ENCODE measurements at places on chromosomes 3 and 15.

DNA sequence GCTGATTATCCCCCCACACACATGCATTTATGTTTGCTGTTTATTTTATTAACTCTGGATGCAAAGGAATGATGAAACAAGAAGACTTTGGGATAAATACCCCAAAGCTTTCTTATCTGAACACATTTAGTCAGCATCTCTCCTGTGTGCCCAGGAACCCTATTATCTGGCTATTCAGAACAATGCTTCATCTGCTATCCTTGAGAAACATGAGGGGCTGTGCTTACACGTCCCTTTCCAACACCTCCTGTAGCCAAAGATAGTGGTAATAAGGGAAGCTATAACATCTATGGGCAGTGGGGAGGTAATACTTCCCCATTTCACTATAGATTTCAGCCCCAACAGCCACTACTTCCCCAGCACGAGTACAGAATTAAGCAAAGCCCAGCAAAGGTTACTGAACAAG is 94.7 kb downstream of the SSR3 start:
- no peak for DNase-seq

GRCh38 chr15:101255615-101256241 is 3.9 kb upstream of the CHSY1 start:
- no peak for DNase-seq

DNA sequence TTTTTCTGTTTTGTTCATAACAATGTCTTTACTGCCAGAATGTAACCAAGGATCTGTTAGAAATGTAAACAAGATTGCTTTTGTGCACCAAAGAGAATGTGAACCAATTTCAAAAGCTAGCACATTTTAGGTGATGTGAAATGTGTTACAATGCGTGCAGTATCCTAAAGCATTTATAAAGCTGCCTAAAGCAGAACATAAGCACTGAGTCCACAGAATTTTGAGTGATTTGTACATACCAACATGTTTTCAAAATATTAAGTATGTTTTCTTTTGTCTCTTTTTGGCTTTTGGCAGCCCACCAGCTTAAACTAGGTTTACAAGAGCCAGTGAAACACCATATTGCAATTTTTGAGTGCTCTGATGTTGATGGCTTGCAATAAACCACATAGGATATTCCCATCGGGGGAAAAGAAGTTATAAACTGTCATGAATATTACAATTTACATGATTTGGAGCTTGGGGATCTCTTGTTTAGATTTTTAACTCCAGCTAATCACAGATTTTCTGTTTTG is 364.0 kb downstream of the ZIC1 start:
- no peak for DNase-seq

DNA sequence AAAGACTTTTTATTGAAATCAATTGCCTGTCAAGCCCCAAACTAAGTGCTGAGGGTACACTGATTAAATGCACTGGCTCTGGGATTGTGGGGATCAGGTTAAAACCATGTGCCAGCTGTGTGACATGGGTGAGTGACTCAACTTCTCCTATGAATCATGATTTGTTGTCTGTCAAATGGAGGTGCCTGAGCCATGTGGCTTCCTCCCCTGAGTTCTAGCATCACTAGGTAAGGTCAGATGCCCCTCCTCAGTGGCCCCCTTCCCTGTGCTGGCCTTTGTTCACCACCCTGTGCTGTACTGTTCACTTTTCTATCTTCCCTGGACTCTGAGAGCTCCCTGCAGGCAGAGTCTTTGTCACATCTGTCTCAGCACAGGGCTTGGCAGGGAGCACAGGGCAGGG is 43.6 kb upstream of the ATP2B2 start:
- DNase-seq, result no peak

- DNase-seq, result no peak
Measured at GRCh38 chr3:189490749-189491148, 140.4 kb upstream of the TP63 start.

- DNase-seq, result no peak
Measured at GRCh38 chr3:12782172-12782815, 14.2 kb upstream of the CAND2 start.

DNA sequence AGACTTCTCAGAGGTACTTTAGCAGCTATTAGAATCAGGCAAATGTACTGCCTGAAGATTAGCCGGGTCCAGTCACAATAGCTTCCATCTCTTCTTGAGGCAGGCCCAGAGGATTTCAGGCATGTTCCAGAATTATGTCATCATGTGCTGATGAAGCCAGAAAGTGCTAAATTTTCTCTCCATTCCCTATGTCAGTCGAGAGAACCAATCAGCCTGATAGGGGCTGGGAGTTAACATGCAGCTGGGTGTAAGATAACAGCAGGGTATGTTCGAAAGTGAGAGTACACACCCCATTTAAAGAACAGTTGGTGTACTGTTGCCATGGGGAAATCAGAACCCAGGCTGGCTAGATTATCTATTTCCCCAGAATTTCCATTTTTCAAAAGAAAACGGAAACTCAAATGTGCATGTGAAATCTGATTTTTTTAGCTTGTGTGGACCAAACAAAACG is 48.7 kb downstream of the MYH15 start:
- DNase-seq, result no peak

GRCh38 chr3:15896500-15896899 is 98.7 kb upstream of the ANKRD28 start:
- no peak for DNase-seq

GRCh38 chr3:100008081-100008698 is 106.1 kb downstream of the FILIP1L start:
- DNase-seq, result no peak

DNA sequence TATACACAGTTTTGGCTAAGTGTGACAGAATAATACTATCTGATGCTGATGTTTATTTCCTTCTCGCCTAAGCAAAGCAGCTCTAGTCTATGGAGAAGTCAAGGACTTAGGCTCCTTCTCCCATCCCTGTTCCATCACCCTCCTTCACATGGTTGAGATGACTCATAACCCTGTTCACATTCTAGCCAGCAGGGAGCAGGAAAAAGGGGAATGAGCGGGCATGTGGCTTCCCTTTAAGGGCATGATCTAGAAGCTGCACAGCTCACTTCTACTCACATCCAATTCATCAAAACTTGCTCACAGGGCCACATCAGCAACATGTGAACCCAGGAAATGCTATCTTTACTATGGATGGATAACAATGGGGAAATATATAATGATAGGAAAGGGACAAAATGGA is 40.9 kb downstream of the CBLB start:
- no peak for DNase-seq

DNA sequence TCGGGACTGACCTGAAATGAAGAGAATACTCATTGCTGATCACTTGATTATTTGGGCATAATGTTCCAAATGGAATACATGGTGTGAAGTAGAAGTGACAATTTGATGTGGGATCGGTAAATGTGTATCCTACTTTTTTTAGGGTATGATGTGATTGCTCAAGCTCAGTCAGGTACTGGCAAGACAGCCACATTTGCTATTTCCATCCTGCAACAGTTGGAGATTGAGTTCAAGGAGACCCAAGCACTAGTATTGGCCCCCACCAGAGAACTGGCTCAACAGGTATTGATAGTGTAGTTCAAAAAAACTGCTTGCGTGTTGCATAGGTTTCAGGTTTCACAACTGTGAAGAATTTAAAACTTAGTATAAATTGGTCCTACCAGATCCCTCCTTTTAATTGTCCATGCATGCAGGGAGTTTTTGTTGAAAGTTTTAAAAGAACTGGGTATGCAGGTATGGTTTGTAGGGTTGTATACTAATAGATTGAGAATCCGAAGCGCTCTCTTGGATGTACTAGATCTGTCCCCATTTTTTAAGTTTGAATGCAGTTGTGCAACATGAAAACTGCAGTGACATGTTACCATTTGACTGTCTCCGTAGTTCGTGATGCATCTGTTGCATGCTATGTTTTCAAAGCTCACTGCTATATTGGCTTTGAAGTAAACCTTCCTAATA is 1.6 kb downstream of the EIF4A2 start:
- no peak for DNase-seq

DNA sequence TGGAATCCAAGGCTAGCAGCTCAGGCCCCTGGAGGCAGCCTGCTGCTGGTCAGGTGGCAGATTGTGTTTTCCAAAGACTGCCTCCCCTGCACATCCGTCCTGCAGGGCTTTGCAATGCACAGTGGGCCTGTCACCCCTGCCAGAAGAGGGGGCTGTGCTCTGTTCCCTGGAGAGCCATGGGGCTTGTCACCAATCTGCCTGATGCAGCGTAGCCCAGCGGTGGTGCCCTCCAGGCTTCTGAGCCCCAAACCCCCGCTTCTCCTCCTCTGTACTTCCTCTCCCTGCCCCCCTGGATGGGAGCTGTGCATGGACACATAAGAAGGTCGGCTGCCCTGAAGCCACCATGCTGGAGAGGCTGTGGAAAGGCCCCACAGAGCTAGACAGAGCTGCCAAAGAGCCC is 10.0 kb upstream of the PLXNA1 start:
- DNase-seq, result no peak

GRCh38 chr15:99707473-99708270 is 25.6 kb downstream of the LYSMD4 start:
- DNase-seq, result no peak

GRCh38 chr15:68555679-68556037 is 23.1 kb upstream of the CORO2B start:
- DNase-seq, result no peak

DNA sequence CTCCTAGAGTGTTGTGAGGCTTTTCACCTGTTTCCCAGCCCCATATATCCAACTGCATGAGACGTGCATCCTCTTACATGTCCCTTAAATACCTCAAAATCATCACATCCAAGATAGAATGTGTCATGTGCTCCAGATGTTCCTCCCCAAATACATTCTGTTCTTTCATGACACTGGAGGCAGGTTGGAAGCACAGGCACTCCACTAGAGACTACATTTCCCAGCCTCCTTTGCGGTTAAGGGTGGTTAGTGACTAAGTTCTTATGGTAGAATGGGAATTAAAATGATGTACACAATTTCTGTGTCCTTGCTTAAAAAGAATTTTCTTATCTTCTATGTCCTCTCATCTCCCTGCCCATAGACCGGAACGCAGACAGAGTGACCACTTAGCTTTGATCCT is 34.3 kb downstream of the TMEM40 start:
- DNase-seq, result no peak

GRCh38 chr15:63491979-63492378 is 12.4 kb upstream of the USP3 start:
- DNase-seq, result no peak

DNA sequence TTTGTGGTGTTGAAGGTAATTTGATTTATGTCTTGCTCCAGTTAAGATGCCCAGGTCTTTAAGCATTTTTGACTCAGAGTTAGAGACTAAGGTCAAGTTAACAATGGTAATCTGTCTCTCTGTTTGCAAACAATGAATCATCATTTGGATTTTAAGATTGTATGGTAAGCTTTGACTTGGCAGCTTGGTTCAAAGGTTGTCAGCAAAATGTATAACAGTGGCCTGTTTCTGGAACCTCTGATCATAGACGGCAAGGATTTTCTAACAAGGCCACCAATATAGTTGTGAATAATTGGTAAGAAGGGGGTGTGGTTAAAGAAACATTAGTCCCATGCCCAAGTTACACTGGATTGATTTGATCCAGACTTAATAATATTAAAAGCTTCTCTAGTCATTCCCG is 775.2 kb upstream of the GOLIM4 start:
- no peak for DNase-seq

- DNase-seq, result no peak
Measured at GRCh38 chr3:177538048-177538749, 340.9 kb upstream of the TBL1XR1 start.

DNA sequence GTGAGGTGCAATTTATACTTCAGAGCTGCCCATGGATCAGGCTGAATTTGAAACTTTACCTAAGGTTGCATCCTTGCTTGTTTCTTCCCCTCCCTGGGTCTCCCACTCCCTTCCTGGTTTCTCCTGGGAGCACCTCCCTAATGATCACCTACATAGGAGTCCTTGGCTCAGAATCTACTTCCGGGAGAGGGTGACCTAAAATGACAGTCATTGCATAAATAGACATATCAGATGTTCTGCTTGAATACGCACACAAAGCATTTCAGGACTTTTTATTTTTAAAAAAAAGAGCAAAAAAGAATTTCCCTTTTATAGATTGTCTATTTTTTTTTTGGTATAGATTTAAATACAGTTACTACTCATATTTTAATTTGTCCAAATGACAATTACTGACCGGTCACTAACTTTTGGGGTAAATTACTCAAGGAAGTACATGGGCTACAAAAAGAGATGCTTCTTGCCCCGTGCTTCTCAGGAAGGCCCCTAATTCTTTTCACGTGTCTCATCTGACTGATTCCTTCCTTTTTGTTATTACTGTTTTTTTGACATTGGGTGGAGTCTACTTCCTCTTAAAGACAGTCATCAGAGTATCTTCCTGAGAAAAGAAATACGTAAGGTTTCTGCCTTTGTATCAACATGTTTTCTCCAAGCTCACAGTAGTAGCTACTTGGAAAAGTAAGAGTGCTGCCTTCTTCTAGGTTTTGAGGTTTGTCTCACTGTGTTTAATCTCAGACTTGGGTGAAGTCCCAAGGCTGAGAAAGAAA is 4.9 kb upstream of the MYZAP start:
- no peak for DNase-seq

DNA sequence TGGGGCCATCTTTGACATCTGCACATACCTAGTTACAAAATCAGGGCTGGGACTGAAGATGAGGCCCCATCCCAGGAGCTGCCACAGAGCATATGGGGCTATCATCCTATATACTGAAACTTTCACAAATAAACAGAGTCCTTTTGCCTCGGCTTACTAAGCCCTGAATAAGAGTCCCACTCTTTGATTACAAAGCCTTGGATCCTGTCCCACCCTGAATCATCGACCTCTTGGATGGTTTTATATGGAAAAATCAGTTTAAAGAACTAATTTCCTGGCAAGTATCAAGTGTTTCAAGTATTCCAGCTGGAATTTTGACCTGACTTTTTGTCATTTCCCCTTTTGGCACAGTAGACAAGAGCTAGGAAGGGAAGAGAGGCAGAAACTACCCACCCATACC is 331.3 kb upstream of the FRG2C start:
- DNase-seq, result no peak

DNA sequence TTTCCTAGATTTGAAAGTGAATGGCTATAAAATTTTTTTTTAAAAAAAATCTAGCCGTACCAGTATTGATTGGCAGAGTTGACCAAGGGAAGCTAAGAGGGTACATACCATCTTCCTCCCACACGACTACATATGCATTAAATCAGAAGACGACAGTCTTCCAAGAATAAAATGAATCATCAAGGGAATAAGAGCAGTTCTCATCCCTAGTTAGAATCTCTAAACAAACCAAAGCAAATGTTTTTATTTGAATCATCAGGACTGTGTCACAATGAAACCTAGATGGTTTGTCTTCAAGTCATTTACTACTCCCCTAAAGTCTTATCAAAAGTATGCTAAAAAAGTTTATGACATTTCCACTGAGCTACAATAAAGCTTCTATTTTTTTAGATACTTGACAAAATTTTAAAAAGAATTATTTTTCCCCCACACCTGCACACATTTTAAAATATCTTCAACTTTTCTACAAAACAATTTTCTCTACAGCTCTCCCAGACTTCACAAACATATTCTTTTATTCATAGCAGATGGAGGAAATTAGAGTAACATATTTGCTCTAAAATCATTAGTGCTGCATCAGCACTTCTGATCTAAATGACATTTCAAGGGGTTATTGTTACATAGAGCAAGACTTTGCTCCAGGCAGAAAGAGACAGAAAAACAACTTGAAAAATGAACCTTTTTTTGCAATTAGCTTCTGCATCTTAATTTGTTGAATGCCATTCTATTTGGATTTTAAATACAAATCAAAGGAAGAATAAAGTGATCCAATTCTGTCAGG is 547.1 kb downstream of the FHIT start:
- DNase-seq, result no peak

- no peak for DNase-seq
Measured at GRCh38 chr3:119340014-119340413, 45.8 kb downstream of the ARHGAP31 start.

GRCh38 chr15:97899981-97900380 is 60.5 kb upstream of the ARRDC4 start:
- no peak for DNase-seq

GRCh38 chr3:167253037-167253436 is 127.1 kb downstream of the ZBBX start:
- DNase-seq, result no peak
